ENCODE measurements at places on chromosomes 2 and 18.

DNA sequence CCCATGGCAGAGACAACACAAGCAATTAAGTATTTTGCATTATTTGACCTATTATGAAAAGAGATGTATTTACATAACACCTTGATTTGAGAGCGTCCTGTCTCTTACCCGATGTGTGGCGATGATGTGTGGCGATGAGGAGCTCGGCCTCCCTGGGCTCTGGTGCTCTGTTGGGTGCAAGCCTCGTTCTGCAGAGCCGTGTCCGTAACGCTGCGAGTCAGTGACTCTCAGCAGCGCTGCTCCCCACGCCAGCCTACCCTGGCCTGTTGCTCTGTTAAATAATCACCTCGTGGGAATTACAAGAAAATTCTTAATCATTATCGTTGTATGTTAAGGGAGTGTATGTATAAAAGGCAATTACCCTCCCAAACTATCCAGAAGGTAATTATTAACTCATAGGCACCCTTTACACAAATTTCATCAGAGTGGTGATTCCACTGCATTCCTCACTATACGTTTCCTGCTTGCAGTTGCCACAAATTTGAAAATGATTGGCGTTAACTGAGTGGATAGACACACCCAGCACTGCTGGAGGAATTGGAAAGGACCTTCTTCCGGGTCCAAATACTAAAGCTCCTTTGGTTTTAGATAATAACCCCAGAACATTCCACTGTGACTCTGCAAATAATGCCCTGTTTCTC lies 52.0 kb upstream of the NFATC1 start:
- no peak for DNase-seq

DNA sequence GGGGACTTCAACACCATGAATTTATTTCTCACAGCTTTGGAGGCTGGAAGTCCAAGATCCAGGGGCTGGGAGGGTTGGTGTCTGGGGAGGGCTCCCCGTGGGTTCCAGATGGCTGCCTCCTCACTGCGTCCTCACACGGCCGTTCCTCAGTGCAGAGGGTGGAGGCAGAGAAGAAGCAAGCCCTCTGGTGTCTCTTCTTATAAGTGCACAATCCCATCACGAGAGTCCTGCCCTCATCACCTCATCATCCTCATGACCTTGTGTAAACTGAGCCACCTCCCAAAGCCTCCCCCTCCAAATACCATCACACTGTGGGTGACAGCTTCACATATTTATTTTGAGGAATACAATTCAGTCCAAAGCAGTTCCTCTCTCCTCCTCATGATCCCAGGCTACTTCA lies 26.3 kb downstream of the TMEM163 start:
- DNase-seq = no peak

- DNase-seq = no peak
These were observed 160.7 kb upstream of the ZSWIM2 start for GRCh38 chr2:187009483-187010239.

- no peak for DNase-seq
These were observed 844 bp upstream of the MPV17 start for GRCh38 chr2:27323596-27324285.

- no peak for DNase-seq
These were observed 555.7 kb downstream of the DSC3 start for GRCh38 chr18:30486856-30487255.

DNA sequence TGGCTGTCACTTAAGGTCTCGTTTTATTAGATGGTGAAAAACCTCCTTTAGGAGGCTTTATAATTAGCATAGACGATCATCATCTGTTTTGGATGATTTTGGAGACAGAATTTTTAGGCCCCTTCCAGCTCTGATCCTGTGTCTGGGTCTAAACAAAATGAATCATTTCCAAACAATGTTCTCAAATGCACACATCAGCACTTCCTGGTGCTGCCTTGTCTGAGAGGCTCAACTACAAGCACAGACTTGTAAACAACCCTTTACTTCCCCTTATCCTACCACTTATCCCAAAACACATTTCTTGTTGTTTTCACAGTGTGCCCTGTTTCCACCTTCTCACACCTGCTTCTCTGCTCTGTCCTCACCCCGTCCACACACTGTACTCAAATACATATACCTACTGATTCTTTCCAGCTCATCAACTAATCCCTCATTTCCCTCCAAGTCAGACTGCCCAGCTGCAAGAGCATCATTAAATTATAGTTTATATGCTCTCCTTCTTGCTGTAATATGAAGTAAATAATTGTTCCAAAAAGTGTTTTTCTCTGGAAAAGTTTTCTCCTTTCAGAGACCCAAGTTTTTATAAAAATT lies 71.2 kb upstream of the COL3A1 start:
- DNase-seq = no peak

- no peak for DNase-seq
These were observed 277.5 kb downstream of the BCL11A start for GRCh38 chr2:60275958-60276357.

- DNase-seq = no peak
These were observed 147.3 kb downstream of the AGAP1 start for GRCh38 chr2:235640926-235641723.

DNA sequence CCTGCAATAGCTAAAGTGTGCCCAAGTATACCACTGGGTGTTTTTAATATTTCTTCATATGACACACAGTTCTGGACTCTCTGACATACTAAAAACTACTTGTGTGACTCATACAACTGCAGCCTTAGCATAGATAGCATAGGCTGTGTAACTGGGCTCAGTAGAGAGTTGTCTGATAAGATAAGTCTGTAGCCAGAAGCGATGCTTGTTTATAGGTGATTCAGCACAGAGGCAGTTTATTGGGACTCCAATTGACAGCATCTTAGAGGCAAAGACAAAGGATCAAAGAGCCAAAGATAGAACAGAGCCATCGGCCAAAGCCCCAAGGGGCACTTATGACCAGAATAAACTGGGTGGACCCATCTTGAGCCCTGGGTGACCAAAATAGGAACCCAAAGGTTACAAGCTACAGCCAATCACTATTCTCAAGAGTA lies 42.3 kb downstream of the AAK1 start:
- DNase-seq = no peak

DNA sequence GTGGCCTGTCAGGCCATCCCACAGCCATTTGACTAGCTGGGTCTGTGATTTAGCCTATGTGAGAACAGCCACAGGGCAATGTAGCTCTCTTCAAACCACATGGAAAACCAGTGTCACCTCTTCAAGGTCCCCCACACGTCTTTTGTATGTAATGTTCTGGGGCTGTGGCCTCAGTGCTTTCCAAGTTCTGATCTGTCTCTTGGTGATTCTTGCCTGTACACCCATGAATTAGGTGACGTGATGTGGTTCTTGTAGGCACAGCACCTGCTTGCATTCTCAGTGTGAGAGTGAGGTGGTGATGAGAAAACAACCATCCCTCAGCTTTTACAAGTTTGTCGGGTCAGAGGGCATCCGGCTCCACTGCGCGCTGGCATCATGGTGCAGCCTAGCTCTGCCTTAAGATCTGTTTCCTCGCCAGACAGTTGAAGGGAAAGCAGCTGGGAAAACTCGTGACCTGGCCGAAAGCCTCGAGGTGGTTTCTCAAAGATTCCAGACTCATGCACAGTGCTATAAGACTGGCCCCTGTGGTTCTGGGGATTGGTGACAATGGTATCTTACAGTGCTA lies 125.8 kb downstream of the TANC1 start:
- no peak for DNase-seq

GRCh38 chr2:106160786-106161261 lies 33.3 kb downstream of the UXS1 start:
- DNase-seq = peak; percentile 65

DNA sequence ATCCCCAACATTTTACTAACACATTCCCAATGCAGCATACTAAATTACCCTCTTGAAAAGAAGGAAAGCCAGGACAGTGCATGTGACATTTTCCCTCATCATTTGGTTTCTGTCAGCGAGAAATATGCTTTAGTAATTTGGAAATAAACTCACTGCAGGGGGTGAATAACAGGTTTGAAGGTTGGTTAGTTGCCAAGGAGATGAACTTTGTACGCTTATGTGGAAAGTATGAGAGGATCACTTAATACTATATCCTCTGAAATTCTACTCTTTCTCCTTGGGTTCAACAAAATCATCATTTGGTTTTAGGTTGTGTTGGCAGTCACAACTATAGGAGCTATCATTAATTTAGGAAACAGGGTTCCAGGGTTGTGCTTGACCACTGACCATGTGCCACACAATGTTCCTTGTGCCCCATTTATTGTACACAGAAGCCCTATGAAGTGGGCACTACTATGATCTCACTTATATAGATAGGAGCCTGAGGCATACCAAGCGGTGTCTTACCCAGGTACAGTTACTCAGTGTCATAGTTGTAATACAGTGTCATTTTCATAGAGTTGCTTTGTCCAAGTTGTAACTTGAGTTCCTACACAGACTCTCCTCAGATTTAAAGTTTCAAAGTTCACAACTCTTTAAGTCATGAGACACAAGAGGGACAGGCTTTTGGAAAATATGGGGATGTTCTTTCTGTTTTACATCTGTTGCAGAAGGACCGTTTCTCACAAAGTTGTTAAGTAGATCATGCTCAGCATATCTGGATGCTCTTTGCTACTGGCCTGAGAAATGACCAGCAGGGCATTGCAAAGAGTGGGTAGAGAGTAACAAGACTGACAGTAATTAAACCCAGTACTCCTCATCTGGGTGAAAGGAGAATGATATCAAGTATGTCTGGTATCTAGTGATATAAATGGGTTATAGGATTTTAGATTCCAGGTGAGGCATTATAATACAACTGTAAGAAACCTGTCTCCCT lies 91.8 kb downstream of the MAP4K4 start:
- no peak for DNase-seq

DNA sequence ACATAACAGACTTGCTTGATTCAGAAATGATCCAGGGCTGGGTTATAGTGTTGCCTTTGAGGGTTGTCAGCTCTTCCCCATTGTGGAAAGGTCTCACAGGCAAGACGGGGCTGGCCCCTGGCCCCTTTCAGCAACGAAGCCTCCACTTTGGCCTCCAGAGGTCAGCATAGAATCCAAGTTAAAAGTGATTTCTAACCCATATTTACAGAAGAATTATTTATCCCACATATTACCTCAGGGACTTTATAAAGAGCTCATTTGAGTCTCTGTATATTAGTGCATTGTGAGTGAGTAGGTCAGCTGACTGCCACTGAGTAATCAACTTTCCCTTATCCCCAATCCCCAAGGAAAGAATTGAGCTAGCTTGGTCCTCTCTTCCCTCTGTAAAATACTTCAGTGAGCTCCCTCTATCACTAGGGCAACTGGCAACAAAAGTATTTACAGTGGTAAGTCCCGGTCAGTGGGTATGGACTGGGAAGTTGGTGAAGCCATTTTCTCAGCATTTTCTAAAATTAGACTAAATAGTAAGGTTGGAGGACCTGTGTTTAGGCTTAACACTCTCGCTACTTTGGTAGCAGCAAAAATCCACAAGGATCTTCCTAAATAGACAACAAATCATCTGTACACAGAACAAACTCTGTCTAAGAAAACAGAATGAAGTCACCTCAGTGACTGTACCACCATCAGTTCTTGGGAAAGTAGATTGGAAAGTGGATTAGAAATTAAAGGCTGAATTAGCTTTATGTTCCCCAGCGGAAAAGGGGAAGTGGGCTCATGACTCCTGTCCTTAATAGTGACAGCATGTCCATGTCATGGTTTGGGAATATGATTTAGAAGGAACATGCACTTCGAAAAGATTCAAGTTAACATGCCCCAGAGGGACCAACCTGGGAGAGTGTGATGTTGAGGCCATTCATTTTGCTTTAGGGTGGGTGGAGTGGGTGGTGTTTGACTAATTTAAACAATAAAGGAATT lies 171.0 kb upstream of the SIX3 start:
- no peak for DNase-seq

DNA sequence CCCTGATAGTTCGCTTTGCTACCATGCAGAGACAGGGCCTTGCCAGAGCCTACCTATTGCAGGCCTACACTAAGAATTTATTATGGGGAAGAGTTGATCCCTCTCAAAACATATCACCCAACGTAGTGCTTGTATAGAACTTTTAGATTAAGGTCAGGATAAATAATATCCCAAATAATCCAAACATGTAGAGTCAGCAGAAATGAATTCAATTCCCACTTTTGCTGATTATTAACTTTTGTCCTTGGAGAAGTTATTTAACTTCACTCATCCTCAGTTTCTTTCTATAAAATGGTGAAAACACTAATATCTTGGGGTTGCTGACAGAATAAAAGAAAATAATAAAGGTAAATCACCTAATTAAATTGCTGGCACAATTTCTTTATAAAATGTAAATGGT lies 294.1 kb downstream of the XIRP2 start:
- DNase-seq = no peak

- no peak for DNase-seq
These were observed 274.8 kb downstream of the SS18 start for GRCh38 chr18:25815659-25816058.

- no peak for DNase-seq
These were observed 12.1 kb upstream of the NOSTRIN start for GRCh38 chr2:168790226-168790902.

- DNase-seq = no peak
These were observed 117.6 kb upstream of the DAPL1 start for GRCh38 chr2:158677542-158677941.
